ENCODE measurements at places on chromosomes 13 and 19.

GRCh38 chr13:110702591-110703526 is 3.1 kb downstream of the CARS2 start:
- DNase-seq = no peak

DNA sequence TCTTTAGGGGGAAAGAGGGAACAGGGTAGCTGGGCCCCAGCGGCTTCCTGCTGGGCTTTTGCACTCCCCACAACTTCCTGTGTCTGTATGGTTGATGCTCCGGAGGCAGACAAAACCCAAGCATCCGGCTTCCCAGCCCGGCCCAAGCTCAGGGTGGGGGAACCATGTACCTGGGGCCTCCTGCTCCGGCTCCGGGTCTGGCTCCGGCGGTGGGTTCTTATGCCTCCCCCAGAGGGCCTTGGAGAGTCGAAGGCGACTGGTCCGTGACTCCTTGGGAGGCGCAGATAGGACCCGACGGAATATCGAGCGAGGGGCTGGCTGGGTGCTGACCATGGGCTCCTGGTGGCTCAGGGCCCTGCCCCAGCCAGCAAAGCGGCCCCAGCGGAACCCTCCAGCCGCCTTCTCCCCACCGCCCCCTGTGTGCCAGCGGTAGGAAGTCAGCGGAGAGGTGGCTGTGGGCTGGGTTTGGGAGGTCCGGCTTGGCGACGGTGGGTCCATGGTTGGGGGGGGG is 428 bp downstream of the RASAL3 start:
- DNase-seq = peak; percentile 92

GRCh38 chr13:98026457-98026857 is 73.0 kb downstream of the IPO5 start:
- no peak for DNase-seq

- DNase-seq = peak; percentile 91
Measured at GRCh38 chr19:49506575-49507105, 5.8 kb upstream of the FCGRT start.

GRCh38 chr19:42038666-42039065 is 31.3 kb downstream of the GRIK5 start:
- DNase-seq = no peak

DNA sequence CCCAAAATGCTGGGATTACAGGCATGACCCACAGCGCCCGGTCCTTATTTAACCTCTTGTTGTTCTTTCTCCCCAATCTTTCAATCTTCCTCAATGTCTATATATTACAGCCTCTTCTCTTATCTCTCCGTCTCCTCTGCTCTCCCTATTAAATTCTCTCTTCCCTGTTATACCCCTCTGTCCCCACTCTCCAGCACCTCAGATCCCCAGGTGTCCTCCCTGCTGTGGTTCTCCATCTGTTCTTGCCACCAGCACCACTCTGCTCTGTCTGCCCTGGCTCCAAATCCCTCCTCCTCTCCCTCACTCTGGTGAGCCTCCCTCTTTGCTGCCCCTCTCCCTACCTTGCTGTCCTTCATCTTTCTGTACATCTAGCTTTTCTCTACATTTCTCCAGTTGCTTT is 1.1 kb downstream of the ZNF600 start:
- DNase-seq = no peak

- no peak for DNase-seq
Measured at GRCh38 chr13:112928020-112928971, 40.7 kb upstream of the MCF2L start.

- DNase-seq = no peak
Measured at GRCh38 chr19:12133069-12133468, 7.1 kb downstream of the ZNF20 start.

Data from activated effector memory CD4-positive, alpha-beta T cell treated with anti-CD3 and anti-CD28 coated beads, Interleukin-2, amount 50 U/mL, for 16 hours (primary cell).